ENCODE measurements at places on chromosomes 1 and 21.

- no peak for DNase-seq
Measured at GRCh38 chr21:15430023-15430422, 299.8 kb upstream of the USP25 start.

DNA sequence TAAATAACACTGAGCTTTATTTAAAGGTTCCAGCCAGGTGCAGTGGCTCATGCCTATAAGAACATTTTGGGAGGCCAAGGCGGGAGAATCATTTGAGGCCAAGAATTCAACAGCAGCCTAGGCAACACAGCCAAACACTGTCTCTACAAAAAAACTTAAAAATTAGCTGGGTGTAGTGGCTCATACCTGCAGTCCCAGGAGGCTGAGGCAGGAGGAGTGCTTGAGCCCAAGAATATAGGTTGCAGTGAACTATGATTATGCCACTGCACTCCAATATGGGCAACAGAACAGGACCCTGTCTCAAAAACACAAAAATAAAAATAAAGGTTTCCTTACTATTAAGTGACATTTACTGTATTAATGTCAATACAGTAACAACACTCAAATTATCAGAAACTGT is 2.1 kb downstream of the TAF12 start:
- DNase-seq: no peak

GRCh38 chr1:36464605-36465393 is 615 bp upstream of the MRPS15 start:
- DNase-seq: peak; percentile 95

DNA sequence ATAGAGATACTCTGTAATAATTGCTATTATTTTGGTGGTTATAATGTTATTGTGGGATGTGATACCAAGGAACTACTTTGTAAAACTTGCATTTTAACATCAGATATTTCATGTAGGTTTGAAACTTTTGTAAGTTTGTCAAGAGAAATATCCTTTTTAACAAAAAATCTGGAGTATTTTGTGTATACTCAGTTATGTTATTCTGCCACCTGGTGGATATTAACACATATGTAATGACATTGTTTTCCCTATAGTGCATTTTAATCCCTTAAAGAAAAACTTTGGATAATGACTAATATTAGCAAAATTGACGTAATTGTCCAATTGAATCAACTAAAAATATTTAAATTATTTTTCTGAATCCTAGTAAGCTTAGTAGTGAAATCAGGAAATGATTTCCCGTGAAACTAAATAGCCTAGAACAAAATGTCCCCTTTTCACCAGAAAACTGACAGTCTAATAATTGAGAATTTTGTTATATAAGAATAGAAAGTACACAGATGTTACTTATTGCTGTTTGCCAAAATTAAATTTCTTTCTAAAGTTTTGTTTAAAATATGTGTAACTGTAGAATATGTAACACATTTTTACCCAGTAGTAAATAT is 39.6 kb downstream of the KCTD3 start:
- no peak for DNase-seq

DNA sequence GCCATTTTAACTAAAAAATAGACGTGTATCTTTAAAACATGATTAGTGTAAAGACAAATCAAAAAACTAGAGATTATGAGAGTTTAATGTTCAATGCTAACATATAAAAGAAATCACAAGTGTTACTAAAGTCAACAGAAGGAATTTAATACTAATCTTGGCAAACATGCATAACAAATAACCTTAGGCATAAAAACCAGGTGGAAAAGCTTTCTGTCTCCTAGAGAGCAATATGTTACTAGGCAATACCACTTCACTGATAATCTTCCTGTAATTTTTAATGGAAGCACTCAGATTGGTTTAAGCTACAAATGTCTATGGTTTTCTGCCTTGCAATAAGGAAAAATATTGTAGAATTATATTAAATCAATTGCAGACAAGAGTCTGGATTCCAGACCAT is 121.9 kb downstream of the NME7 start:
- no peak for DNase-seq

GRCh38 chr1:31010086-31010989 is 55.2 kb downstream of the PUM1 start:
- DNase-seq: no peak

- DNase-seq: no peak
Measured at GRCh38 chr1:25698252-25698651, 81.7 kb downstream of the MAN1C1 start.

All from NCI-H2029 treated with DMSO at 0.1 percent for 48 hours (cell line).